ENCODE measurements at places on chromosomes 1 and 21. TPM values are rescaled to one million over a fixed set of nuclear protein-coding genes. Genes with fewer than 3 reads are reported as not detected.

DNA sequence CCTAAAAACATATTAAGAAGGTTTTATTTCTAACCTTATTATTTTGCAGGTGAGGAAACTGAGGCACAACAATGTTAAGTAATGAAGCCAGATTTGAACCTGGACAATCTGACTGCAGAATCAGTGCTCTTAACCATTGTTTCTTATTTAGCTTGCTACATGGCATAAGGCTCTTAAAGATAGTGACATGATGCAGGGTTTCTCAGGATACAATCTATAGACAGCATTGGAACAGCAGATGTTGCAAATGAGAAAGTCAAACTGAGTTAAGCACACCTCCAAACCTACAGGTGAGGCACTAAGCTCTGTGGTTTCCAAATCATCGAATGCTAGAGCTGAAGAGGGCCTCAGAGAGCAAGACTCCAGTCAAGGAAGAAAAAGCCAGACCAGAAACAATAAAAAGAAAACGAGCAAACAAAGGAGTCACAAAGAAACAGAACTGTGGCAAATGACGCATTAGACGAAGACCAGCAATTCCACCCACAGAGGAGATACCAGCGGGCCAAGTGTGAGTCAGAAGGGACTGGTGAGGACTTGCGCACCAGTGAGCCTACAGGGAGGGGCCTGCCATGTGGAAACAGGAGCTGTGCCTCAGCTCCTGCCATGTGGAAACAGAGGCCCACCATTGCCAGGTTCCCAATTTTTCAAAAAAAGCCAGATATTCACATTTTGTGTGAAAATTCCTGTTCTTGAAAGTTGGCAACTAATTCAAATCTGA is 14.4 kb downstream of the CD58 start:
- H3K4me3 ChIP-seq, result no peak overlapping the region
- no peaks in the 10 kb centered on the region for H3K27me3 ChIP-seq
- no peaks in the 10 kb centered on the region for H3K4me1 ChIP-seq
- no peak overlapping the region for H3K27ac ChIP-seq
- no peak for DNase-seq

DNA sequence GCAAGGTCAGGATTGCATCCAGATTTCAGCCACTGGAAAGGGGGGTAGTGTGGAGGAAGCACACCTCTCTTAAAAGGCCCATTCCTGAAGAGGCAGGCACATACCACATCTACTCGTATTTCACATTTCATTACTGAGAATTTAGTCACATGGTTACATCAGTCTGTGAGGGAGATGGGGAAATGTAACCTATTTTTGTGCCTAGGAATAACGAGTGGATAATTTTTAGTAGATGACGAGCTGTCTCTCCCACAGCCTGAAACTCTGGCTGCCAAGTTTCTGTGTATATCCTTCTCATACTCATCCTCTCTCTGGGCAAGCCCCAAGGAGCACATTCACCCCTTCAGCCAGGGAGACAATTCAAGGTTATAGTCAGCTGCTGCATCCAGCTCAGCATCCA is 10.3 kb upstream of the C21orf91 start:
- H3K27me3 ChIP-seq, result no peaks in the 10 kb centered on the region
- no peak overlapping the region for H3K27ac ChIP-seq
- no peak for DNase-seq
- H3K36me3 ChIP-seq, result no peaks in the 10 kb centered on the region

Gene PGLYRP4
- not detected for total RNA-seq

Gene ZRANB2
- total RNA-seq, result 85.8 TPM

Gene FALEC
- total RNA-seq, result 0.28 TPM

Gene RHEX
- not detected for total RNA-seq

GRCh38 chr1:107231291-107231690 is 90.5 kb downstream of the NTNG1 start:
- H3K36me3 ChIP-seq, result no peaks in the 10 kb centered on the region
- no peaks in the 10 kb centered on the region for H3K27me3 ChIP-seq
- H3K4me3 ChIP-seq, result no peak overlapping the region
- H3K27ac ChIP-seq, result no peak overlapping the region
- H3K4me1 ChIP-seq, result no peaks in the 10 kb centered on the region

Gene RNF220
- total RNA-seq, result 89.4 TPM

- no peak for DNase-seq
- H3K27ac ChIP-seq, result no peak overlapping the region
- H3K27me3 ChIP-seq, result no peaks in the 10 kb centered on the region
- H3K4me3 ChIP-seq, result no peak overlapping the region
These were observed 248.4 kb downstream of the DENND1B start for GRCh38 chr1:197526736-197527371.

Gene FMOD
- total RNA-seq, result 7.5 TPM

DNA sequence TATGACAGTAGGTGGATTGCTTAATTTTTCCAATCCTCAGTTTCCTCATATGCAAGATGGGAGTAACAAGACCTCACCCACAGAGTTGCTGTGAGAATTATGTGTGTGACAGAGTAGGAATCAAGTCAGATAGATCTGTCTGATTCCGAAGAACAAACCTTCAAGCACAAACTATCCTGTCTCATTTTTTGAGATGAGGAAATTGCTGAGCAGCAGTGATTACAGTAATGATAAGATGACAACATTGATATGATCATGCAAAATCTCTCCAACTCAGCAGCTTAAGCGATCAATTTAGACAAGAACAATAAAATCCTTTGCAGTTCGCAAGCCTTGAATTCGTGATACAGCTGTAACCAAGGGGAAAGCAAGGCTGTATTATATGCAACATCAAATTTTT is 474.1 kb downstream of the OMA1 start:
- no peaks in the 10 kb centered on the region for H3K36me3 ChIP-seq
- H3K4me3 ChIP-seq, result no peak overlapping the region
- DNase-seq, result no peak

- no peaks in the 10 kb centered on the region for H3K36me3 ChIP-seq
- DNase-seq, result peak; percentile 88
- peaks cover 28% of the 10 kb centered on the region for H3K4me1 ChIP-seq
- no peaks in the 10 kb centered on the region for H3K27me3 ChIP-seq
- peak overlapping the region; percentile 38 for H3K27ac ChIP-seq
These were observed 183.0 kb downstream of the CYYR1 start for GRCh38 chr21:26389971-26390641.

Measured in SJCRH30 (cell line).